SIG-M5 (cell line): ENCODE measurements at places on chromosomes 1 and 21.

DNA sequence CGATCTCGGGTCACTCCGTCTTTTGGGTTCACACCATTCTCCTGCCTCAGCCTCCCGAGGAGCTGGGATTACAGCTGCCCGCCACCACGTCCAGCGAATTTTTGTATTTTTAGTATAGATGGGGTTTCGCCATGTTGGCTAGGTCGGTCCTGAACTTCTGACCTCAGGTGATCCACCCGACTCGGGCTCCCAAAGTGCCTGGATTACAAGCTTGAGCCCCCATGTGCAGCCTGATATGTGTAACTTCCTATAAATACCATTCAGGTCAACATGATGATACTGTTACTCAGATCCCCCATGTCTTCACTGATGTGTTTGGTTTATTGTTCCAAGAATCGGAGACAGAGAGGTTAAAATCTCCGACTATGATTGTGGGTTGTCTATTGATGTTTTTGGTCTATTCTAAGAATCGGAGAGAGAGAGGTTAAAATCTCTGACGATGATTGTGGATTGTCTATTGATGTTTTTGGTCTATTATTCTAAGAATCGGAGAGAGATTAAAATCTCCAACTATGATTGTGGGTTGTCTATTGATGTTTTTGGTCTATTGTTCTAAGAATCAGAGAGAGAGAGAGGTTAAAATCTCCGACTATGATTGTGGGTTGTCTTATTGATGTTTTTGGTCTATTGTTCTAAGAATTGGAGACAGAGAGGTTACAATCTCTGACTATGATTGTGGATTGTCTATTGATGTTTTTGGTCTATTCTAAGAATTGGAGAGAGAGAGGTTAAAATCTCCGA lies 17.0 kb downstream of the C1orf159 start:
- no peak for DNase-seq

GRCh38 chr1:108646648-108647269 lies 14.1 kb downstream of the HENMT1 start:
- DNase-seq, result peak; percentile 90

DNA sequence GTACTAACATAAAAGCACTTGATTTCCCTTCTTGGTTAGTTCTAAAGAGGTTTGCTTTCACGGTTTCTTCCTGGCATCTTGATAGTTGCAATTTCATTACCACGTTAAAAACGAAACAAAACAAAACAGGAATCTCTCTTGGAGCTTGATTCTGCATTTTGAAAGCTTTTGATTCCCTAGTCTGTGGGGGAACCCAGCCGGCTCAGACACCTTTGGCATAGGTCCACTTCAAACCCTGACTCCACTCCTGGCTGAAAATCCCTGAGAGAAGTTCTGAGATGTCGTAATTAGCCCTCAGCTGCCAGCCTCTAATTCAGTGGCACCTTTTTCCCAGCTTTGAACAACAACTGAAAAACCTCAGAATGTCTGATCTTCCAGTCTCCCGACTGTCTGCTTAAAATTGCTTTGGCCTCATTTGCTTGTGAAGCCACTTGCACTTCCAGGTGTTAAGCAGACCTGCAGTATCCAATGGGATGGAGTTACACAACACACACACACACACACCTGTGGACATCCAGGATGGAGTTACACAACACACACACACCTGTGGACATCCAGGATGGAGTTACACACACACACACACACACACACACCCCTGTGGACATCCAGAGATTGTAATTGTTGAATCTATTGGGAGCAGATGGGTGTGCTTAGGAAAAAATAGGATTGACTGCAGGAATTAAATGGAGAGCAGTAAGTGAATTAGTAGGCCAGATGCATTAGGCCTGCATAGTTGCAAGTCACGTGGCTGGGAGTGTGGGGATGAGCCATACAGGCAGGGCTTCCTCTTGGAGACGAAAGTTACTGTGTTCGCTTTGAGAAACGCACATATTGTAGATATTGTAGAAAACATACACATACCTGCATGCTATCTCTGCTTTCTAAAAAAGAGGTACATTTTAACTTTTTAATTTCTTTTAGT lies 285.6 kb upstream of the FMN2 start:
- no peak for DNase-seq

DNA sequence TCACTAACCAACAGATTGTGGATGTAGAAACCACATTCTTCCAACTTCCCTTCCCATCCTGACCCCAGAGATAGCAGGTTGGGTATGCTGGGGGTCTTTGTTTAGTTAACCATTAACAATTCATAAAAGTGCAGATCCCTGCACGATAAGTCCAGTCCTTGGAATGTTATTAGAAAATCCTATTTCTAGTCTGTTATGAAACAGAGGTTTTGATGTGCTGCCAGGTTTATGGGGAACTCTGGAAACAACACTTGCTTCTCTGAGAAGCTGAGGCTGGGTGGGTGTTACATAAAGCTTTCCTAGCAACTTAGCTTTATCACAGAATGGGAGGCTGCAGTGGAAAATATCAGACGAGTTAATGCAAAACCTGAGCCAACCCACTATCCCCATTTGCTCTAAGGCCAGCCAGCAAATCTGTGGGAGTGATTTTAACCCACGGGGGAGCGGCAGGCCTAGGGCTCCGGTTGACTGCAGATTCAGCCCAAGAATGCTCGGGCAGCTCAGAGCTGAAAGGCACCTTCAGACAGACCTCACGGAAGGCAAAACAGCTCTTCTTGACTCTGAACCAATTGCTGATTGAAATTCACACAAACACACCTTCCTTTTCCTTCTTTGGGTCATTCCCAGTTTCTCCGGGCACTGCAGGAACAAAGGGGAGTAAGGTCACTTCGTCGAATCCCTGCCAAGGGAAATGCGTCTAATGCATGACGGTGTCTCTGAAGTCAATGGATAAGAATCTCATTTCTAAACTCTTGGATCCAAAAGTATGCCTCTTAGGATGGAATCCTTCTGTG lies 111.7 kb upstream of the IRF2BP2 start:
- DNase-seq, result no peak

- no peak for DNase-seq
Observed at GRCh38 chr1:178543290-178543607, 30.3 kb downstream of the TEX35 start.

GRCh38 chr1:180571060-180571831 lies 12.5 kb downstream of the OVAAL start:
- no peak for DNase-seq

DNA sequence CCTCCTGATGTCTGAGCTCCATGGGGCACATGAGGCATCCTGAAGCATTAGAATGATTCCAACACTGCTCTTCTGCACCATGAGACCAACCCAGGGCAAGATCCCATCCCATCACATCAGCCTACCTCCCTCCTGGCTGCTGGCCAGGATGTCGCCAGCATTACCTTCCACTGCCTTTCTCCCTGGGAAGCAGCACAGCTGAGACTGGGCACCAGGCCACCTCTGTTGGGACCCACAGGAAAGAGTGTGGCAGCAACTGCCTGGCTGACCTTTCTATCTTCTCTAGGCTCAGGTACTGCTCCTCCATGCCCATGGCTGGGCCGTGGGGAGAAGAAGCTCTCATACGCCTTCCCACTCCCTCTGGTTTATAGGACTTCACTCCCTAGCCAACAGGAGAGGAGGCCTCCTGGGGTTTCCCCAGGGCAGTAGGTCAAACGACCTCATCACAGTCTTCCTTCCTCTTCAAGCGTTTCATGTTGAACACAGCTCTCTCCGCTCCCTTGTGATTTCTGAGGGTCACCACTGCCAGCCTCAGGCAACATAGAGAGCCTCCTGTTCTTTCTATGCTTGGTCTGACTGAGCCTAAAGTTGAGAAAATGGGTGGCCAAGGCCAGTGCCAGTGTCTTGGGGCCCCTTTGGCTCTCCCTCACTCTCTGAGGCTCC lies 11.1 kb upstream of the RASSF5 start:
- no peak for DNase-seq

GRCh38 chr1:94055459-94056122 lies 65.4 kb downstream of the ABCA4 start:
- DNase-seq, result no peak

GRCh38 chr1:115296981-115297380 lies 41.1 kb downstream of the NGF start:
- no peak for DNase-seq

GRCh38 chr1:20373764-20374163 lies 83.1 kb downstream of the VWA5B1 start:
- DNase-seq, result no peak
